ENCODE measurements at places on chromosomes 4 and X.

GRCh38 chrX:23989689-23990088, 37.3 kb downstream of the KLHL15 start:
- DNase-seq: no peak

- DNase-seq: no peak
These were observed 49.5 kb upstream of the HELT start for GRCh38 chr4:184968784-184969201.

GRCh38 chrX:1031521-1032430, 180.7 kb downstream of the CRLF2 start:
- DNase-seq: no peak

GRCh38 chrX:129512409-129512808, 10.9 kb downstream of the SMARCA1 start:
- no peak for DNase-seq

- DNase-seq: peak; percentile 50
These were observed 96.8 kb upstream of the GRIA3 start for GRCh38 chrX:123087326-123087725.

DNA sequence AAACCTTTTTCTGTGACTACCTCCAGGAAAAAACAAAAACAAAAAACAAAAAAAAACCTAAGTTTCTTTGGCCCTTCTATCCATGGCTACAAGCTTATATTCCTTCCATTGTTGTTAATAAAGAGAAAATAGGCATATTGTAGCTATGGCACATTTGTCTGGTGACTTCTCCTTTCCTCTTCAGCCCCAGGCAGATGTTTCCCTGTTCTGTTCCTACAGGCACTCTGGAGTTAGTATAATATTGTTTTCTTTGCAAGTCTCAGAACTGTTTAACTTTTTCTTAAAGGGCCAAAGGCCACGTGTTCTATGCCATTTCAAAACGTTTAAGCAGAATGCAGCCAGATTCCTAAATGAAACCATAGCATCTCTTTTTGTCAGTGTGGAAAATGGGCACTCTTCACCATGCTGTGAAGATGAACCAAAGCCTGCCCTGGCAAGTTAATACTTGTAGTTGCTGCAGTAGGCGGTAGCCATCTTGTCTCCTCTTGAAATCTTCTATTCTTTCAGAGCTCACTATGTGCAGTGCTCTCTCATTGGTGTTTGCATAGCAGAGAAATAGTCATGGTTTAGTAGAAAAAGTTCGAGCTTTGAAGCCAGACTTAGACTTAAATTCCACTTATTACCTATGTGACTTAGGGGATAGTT, 44.8 kb upstream of the MTMR1 start:
- DNase-seq: no peak

GRCh38 chr4:37734989-37735388, 48.8 kb upstream of the RELL1 start:
- DNase-seq: no peak

DNA sequence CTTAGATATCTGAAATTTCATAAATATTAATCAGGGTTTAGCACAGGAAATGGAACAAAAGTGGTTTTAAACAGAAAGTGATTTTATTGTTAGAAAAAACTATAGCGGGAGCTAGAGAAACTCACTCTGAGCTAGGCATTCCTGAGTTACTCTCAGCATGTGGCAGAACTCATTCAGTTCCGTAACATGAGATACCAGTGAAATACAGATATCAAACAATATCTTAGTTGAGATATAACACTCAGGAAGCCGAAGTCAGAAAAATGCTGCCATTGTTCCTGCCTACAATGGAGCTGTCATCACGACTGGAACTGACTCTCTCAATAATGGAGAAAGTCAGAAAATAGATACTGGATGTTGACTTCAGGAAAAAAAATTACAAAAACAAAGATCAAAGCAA, 1428.7 kb downstream of the PCDH18 start:
- DNase-seq: no peak

- no peak for DNase-seq
These were observed 491.2 kb downstream of the INPP4B start for GRCh38 chr4:142354794-142355420.

- no peak for DNase-seq
These were observed 790.4 kb upstream of the GALNTL6 start for GRCh38 chr4:171022824-171023230.

- DNase-seq: no peak
These were observed 1954.8 kb downstream of the ARAP2 start for GRCh38 chr4:34289489-34289888.

DNA sequence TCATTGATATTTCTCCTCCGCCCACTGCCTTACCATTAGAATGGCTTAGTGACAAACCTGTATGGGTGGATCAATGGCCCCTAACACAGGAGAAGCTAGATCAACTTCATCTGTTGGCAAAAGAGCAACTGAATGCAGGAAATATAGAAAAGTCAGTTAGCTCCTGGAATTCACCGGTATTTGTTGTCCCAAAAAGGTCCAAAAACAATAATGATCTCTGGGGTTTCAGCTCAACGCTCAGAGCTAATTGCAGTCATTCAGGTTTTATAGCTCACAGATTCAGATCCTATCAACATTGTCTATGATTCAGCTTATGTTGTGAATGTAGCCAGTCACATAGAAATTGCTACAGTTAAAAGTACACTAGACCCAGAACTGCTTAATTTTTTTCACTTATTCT, 124.0 kb upstream of the ZCCHC13 start:
- peak; percentile 36 for DNase-seq

DNA sequence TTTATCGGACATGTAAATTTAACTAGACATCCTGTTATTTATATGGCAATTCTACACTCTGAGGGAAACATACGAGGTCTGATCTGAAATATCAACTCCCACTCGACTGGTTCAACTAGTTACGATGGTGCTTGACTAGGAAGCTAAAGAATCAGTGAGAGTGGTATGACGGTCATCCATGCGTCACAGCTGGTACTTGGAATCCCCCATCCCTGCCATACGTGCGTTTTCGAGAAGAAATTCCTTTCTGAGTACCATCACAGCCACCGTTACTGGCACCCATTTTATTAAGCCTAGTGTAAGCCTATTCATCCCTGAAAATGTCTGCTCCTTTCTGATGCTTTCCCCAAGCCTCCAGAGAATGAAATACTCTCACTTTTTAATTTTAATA, 695 bp upstream of the PIGA start:
- DNase-seq: peak; percentile 60

- no peak for DNase-seq
These were observed 257.3 kb upstream of the TAPT1 start for GRCh38 chr4:16483540-16483939.

DNA sequence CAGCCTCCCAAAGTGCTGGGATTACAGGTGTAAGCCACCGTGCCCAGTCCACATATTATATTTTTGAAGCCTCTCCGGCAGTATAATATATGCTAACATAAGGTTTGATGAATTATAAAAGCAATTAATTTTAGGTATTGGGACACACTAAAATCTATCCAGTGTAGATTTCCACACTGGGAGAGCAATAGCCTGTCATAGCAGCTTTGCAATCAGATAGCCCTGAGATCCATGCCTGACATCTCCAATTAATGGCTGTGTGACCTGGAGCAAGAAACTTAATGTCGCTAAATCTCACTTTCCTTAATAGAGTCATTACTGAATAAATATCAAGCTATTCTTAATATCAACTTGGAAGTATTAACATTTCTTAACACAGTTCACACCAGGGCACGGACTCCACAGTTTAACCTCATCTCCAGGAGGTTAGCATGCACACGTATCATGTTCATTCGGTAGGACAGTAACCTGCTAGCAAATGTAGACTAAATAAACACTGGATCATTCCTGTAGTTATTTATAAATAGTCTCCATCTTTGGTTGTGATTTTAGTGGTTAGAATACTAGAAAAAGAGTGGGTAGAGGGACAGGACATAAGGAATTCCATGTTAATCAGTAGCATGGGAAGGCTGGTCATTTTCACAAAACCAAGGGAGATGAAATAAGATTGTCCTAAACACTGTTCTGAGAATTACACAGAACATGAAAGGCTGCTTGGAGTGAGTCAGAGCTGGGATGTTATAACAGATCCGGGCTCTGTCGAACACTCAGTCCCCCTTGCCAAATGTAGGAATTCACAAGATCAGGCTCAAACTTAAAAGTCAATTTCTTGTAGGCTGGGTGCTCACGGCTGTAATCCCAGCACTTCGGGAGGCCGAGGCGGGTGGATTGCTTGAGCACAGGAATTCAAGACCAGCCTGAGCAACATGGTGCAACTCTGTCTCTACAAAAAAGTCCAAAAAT, 254.7 kb downstream of the PALLD start:
- peak; percentile 82 for DNase-seq

DNA sequence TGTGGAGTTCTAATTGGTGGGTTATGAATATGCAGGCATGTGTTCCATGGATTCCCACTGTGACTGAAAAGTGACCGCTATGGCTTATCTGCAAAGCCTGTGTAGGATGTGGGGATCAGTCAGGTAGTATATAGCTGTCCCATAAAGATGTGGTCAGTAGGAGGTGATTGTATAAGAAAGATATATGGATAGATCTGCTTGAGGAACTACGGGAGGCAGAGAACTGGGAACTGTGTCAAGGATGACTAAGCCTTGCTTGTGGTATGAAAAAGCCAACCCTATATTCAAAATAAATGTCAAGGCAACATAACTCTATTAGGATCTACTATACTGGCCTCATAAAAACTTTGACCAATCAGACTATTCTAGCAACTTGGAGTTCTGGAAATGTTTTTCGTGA, 185.2 kb downstream of the KLHL4 start:
- no peak for DNase-seq

- DNase-seq: no peak
These were observed 20.4 kb downstream of the ADGRL3 start for GRCh38 chr4:61220556-61220955.

DNA sequence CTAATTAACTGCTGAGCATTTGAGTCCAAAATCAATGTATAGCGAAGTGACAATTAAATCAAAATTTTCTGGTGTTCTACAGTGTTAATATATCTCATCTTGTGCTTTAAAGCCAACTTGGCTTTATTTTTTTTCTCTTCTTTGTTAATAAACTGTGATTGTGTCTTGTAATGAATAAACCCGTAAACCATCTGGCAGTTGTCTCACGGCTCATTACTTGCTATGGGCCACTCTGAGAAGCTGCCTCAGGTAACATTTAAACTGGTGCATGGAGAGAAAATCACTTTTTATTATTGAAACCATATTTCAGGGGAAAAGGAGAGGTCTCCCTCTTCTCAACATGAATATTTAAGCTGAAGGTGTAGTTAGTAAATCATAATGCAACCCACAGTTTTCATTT, 694.0 kb downstream of the KCTD8 start:
- DNase-seq: no peak

GRCh38 chr4:84403656-84404055, 95.4 kb downstream of the NKX6-1 start:
- DNase-seq: peak; percentile 1

- no peak for DNase-seq
These were observed 294.3 kb downstream of the GUCY2F start for GRCh38 chrX:109187473-109188168.

- DNase-seq: no peak
These were observed 293.9 kb downstream of the ARAP2 start for GRCh38 chr4:35950442-35950841.

GRCh38 chr4:67593741-67594175, 35.2 kb downstream of the STAP1 start:
- DNase-seq: peak; percentile 61

GRCh38 chr4:74006009-74006476, 7.6 kb upstream of the CXCL5 start:
- DNase-seq: peak; percentile 30

- no peak for DNase-seq
These were observed 40.4 kb upstream of the MAOA start for GRCh38 chrX:43615660-43616059.

DNA sequence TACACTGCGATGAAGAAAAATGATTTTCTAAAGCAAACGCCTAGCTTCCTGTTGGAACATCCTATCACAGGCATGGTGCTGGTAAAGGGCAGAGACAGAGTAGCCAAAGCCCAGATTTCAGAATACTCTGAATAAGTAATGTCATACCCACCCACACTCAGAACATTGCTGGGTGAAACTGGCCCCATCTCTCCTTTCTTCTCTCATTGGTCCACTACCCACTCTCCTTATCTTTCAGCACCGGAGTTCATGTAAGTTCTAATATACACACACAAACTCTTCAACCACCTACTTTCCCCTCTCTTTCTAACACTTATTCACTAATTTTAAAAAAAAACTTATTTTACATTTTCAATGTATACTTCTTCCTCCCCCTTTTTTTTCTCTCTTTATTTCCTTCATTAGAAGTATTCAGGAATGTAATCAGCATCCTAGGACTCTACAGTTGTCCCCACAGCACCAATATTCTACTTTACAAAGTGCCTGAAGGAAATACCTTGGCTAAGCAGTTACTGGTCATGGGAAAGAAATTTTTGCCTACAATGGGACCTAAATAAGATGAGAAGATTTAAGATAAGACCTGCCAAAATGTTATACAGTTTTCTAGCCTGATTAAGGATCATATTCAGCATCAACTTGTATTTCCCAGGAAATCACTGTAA, 63.0 kb downstream of the SEC24D start:
- no peak for DNase-seq

DNA sequence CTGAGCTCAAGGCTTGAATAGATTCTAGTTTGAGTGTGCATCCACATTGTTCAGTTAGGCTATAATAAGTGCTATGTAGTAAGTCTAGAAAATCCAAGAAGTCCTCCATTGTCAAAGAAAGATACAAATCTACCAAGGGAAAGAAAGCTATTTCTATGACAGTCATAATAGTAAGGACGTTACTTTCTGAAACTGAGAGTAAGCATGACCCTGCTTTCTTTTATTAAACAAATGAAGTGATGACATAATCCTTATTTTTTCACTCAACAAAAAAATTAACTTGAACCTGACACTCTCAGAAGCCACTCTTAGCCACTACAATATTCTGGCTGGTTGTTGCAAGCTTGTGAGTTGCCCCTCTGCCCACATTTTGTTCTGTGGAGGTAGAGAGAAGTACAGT, 33.8 kb upstream of the AMELX start:
- no peak for DNase-seq

DNA sequence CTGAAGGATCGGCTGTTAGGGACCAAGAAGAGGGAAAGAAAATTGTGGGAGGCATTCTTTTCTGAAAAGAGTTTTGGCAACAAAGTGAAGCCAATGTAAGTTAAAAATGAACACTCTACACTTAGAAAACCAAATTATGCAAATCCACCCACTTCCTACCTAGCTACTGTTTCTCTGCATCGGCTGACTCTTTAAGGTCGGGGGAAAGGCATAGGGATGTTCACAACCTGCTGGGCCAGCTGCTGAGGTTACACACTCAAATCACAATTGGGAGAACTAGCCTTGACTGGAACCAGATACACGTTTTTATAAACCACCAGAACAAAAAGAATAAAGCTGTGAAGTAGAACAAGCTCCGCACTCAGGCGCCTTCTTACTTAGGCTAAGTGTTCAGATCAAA, 165.7 kb downstream of the LDB2 start:
- DNase-seq: no peak

DNA sequence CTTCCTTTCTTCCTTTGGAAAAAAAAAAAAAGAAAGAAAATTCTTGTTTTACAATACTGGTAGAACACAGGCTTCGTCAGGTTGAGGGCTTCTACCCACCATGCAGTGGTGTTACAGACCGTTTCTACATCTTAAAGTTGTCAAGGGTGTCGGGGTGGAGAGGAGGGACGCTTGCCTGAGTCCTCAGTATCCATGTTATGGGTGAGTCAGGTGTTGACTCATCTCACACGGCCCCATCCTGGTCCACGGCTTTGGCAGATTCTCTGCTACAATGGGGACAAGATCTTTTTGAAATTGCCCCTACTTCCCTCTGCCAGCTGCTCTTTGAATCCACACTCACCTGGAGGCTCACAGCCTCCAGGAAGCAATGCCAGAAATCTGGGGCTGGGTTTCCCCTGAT, 310.3 kb upstream of the ZFP42 start:
- DNase-seq: no peak

- DNase-seq: no peak
These were observed 1901.3 kb upstream of the TENM3 start for GRCh38 chr4:180341926-180342325.
